Head of caudate nucleus (tissue), 42 donors: ENCODE measurements at places on chromosomes 2 and 18.

DNA sequence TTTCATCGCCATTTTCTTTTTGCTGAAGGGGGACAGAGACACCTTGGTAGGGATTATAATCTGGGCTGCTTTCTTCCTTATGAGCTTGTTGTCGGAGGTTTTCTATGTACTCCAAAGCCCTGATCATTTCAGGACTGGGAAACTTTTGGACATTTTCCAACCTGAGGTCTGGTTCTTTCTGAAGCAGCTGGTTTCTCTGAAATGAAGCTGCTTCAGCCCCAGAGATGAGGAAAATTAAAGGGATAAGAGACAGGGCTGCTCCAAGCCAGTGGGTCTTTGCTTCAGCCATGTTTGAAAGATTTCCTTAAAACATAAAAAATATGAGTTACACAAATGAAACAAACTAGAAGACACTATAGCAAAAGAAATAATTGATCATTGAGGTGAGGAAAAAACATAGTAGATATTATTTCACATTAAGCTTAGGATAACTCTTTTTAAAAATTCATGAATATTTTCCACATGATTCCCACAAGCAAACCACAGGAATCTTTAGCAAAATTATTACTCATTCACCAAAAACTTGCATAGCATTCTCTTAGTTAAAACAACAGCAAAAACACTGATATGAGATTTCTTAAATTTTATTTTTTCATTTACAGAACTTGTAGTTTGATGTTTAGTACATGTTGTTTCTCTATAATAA, 3.0 kb downstream of the SCG2 start:
- DNase-seq: no peak

DNA sequence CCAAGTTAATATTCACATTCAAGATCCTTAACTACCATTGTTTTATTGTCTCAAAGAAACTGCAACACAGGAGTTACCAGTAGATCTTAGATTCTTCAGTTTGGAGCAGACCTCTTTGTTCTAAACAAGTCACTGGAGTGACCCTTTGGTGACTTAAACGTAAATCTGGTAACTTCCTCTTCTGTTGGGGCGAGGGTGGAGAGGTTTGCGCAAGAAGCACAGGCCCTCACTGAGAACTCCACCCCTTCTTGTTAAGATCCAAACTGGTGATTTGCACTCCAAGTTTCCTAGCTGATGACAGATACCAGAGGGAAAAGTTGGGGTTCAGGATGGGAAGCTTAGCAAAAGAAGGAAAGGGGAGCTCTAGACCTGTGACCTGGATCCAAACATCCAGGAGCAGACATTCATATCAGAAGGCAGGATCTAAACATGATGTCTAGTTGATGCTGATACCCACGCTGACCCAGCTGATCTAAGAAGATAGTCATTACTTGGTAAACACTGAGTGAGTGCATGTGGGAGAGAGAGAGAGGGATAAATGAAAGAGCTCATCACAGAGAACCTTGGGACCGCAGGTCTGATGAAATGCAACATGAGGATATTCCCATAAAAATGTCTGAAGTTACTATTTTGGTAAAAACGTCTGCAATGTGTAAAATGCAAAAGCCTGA, 256.0 kb downstream of the CDH20 start:
- DNase-seq: no peak

GRCh38 chr2:233481368-233482142, 85.0 kb downstream of the USP40 start:
- DNase-seq: no peak

GRCh38 chr2:55732854-55733253, 39.2 kb upstream of the PNPT1 start:
- DNase-seq: no peak

DNA sequence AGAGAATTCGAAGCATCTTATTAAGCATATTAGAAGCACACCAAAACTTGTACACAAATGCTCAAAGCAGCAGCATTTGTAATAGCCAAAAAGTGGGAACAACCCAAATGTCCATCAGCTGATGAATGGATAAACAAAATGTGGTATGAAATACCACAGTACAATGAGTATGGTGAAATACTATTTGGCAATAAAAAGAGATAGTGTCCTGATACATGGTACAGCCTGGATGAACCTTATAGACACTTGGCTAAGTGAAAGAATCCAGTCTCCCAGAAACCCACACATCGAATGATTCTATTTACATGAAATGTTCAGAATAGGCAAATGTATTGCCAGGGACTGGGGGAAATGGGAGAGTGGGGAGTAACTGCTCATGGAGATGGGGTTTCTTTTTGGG, 3.0 kb downstream of the SPATA3 start:
- no peak for DNase-seq

- DNase-seq: no peak
These were observed 29.0 kb downstream of the CENPO start for GRCh38 chr2:24822049-24822706.

DNA sequence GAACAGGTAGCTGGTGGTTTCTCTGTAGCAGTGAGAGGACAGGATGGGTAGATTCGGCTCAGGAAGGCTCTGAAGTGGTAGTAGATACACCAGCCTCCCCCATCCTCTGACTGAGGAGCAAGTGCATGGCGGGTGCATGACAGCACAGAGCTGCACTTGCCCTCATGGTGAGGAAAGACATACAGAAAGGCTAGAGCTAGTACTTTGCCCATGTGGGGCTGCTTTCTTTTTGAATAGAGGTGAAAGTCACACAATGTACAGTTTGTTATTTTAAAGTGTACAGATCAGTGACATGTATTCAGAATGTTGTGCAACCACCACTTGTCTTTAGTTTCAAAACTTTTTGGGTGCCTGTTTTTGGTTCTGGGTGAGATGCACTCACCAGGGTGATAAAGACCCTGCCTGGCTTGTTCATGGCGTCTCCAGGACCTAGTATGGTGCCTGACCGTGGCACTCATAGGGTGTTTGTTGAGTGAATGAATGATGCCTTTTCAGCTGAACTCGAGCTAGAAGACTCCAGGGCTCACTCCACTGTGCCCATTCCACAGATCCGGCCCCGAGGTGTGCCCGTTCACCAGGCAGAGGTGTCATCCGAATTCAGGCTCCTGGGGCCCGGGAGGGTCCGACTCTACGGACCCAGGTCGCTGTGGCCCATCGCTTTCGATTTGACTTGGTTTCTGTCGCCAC, 421 bp upstream of the VAMP5 start:
- no peak for DNase-seq
